ENCODE measurements at places on chromosomes 7 and 10.

- no peak for DNase-seq
Observed at GRCh38 chr10:47402641-47403301, 18.7 kb upstream of the ZNF488 start.

DNA sequence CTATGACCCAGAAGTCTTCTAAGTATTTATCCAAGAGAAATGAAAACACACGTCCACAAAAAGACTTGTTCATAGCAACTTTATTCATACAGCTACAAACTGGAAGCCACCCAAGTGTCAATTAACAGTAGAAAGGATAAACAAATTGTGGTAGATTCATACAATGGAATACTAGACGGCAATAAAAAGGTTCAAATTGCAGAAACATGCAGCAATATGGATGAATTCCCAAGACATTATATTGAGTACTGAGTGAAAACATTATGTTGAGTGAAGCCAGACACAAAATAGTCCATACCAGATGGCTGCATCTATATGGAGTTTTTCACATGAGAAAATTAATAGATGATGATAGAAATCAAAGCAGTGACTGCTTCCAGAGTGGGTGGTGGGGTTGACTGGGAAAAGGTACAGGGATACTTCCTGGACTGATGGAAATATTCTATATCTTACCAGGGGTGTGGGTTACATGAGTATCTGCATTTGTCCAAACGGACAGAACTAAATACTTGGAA lies 292.0 kb downstream of the FGFR2 start:
- no peak for DNase-seq

DNA sequence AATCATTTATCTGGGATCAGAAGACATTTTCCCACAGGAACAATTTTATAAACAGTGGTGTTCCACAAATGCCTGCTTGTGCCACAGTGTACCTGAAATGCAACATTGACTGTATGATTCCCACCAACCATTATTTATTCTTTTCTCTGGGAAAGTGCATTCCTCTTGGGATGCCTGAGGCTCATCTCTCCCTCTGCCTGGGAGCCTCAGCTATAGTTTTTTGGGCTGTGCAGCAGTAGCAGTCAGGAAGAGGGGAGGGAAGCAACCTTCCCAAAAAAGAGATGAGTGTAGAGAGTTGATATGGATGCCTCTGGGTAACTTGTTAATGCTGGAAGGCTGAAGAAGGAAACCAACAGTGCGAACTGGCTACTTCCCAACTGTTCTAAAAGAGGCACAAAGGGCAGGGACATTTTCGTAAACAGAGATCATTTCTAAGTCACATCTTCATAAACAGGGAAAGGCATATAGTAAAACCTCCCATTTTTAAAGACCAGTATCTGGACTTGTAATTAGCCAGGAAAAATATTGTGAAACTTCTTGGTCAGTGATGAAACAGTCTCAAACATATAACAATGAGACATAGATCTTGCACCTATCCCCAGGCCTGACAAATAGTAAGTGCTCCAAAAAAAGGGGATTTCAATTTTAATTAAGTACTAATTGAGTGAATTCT lies 1.4 kb upstream of the CALD1 start:
- DNase-seq: no peak

GRCh38 chr7:157434701-157435100 lies 97.9 kb downstream of the DNAJB6 start:
- no peak for DNase-seq

- no peak for DNase-seq
Observed at GRCh38 chr10:52463826-52464225, 149.7 kb downstream of the DKK1 start.

DNA sequence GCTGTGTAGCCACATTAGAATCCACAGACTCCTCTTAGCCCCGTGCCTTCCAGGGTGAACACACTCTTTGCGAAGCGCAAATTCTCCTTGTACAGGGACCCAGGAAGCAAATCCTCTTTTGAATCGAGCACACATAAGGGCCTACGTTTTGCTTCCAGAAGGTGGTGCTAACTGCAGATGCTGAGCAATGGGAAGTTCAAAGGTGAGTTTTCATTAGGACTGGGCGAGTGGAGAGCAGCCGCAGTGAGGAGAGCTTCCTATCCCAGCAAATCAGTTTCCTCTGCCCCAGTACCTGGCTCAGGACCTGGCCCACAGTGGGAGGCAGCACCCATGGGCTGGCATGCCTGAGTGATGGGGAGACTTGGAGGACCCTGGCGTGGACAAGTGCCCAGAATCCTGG lies 23.5 kb upstream of the GPR26 start:
- DNase-seq: no peak

DNA sequence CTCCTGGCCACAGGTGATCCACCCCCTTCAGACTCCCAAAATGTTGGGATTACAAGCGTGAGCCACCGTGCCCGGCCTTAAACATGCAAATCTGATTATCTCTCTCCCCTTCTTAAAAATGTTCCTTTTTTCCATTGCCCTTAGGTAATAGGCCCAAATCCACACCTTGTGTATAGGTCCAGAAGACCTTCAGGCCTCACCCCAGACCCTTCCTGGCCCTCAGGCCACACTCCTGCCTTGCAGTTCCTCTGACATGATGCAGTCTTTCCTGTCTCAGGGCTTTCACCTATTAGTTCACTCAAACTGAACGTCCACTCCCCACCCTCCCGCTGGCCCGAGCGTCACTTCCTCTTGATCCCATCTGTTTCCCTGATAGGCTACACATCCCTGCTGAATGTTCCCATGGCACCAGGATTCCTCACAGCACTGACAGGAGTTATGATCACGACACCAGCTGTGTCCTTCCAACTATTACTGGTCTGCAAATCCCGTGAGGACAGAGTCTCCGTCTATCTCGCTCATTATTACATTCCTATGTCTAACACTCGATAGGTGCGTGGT lies 46.4 kb downstream of the DENND2A start:
- DNase-seq: no peak

- DNase-seq: no peak
Observed at GRCh38 chr7:106524690-106525059, 136.3 kb downstream of the CCDC71L start.

DNA sequence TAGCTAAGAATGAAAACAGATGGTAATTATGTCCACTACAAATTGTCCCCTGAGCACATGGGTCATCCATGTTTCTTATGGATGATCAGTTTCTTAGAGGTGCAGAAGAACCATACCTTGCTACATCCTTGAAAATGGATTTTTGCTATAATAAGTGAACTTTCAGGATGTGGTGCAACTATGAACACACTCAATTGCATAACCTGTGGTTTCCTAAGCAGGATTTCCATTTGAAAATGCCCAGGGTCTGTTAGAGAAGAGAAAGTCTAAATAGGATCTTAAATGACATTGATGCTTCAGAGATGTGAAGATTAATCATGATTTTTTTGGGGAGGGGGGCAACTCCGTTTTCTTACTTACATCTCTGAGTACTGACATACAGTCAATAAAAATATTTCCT lies 39.6 kb upstream of the CACNB2 start:
- DNase-seq: no peak

DNA sequence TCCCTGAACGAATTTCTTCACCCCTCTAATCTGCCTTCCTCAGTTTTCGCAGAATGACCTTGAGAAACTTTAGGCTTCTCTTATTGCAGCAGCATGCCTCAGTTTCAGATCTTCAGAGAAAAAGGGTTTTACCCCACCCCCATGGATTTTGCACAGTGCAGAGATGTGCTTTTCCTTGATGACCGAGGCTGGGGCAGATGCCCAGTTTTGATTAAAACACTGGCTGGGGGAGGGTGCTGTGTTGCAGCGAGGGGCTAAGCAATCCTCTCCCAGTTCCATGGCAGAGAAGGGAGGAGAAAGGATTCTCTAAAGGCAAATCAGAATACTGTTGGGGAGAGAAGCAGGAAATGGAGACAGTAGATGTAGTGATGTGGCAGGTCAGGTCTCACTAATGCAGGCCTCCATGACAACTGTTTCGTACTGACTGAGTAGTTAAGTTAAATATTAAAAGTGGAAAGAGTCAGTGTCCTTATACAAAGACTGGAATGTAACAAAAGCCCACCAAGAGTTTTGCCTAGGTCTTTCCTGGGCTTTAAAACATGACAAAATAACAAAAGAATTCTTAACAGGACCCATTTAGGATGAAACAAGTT lies 50.8 kb upstream of the PDZD8 start:
- no peak for DNase-seq

DNA sequence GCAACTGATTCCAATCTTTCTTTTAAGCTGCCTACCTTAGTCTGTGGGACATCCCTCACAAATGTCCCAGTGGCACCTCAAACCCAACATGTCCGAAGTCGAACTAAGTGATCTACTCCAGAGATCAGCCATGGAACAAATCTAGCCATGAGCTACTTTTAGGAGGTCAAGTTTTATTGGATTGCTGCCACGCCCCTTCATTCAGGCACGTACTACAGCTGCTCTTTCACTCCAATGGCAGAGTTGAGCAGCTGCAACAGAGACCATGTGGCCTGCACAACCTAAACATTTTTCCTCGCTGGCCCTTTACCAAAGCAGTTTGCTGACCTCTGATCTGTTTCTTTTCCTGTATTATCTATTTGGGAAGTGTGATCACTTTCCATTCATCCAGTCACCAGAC lies 192.4 kb upstream of the CDCA7L start:
- DNase-seq: no peak

GRCh38 chr7:34841326-34841725 lies 183.3 kb downstream of the NPSR1 start:
- no peak for DNase-seq

- no peak for DNase-seq
Observed at GRCh38 chr10:133403359-133403758, 9.4 kb downstream of the MTG1 start.

GRCh38 chr10:1406967-1407945 lies 330.1 kb downstream of the ADARB2 start:
- no peak for DNase-seq

DNA sequence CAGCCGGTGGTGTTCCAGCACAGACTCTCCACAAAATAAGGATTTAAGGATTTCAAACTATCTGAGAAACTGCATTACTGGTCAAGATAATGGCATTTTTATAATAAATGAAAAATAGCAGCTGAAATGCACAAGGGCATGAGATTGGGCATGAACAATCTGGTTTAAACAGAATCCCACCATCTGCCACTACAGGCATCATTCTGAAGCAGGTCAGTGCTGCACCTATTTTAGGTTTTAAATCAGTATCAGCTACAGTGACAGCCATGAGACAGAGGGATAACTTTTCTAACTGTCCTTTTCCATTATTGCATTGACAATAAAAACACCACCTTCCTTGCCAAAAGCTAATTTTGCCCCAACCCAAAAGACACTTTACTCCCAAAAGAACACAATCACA lies 186.8 kb downstream of the ETV1 start:
- no peak for DNase-seq

GRCh38 chr10:10397906-10398305 lies 619.8 kb upstream of the CELF2 start:
- no peak for DNase-seq

DNA sequence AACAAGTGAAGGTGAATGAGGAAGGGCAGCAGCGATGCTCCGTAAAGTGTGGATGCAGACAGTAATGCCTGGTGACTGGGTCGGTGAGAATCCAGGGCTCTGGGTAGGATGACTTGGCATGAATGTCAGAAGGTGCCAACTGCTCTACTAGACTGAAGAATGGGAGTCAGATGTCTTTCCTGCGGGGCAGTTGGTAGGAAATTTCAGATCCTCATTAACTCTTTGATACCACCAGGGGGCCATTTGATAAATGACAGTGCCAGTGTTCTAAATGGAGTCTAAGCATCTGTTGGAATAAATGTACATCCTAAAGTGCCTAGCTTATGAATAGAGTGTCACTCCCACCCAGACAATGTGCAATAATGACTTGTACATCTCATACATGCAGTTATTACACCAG lies 462.0 kb downstream of the GRM8 start:
- DNase-seq: no peak

- DNase-seq: no peak
Observed at GRCh38 chr7:67794544-67794943, 797.9 kb downstream of the TYW1 start.

- no peak for DNase-seq
Observed at GRCh38 chr7:45123913-45124710, 12.6 kb upstream of the TBRG4 start.

- no peak for DNase-seq
Observed at GRCh38 chr7:131261476-131261994, 66.1 kb upstream of the MKLN1 start.

GRCh38 chr7:77822269-77822668 lies 23.7 kb downstream of the PHTF2 start:
- DNase-seq: no peak

DNA sequence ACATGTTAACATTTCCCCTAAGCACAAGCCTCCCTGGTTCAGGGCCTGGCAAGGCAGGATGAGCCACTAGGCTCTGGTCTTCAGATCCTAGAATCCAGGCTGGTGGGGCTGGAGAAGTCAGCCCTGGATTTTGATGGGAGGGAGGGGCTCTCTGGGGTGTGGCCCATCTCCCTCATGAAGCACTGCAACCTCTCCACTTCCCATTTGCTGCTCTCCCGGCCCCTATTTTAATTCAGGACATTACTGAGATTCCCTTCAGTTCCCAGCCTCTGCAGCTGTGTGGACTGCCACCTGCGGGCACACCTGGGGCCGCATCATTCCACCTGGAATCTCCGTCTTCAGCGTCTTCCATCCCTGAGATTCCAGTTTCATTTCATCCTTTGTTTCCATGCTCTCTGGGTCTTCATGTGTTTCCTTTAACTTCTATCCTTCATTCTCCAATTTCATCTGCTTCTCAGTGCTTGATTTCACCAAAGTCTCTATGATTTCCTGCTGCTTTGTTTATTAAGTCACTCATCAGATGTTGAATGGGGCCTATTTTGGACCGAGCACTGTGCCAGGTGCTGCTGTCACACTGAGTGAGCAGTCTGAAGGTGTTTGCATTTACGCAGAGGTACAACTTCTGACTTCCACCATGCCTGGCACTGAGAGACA lies 253.6 kb downstream of the WDR37 start:
- DNase-seq: no peak

DNA sequence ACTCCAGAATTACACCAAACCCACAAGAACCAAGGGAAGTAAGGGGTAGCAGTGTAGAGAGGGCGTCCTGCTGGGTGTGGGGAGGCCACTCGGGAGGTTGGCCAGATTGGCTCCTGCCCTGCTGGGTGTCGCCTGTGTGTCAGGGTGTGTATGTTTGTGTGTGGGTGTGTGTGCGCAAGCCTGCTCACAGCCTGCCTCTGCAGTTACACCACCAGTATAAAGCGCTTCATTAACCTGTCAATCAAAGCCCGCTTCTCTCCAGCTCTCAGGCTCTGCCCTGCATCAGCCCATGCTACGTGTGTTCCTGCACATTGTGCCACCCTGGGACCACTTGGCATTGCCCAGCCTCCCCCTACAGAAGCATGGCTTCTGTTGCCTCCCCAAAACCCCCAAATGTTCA lies 83.3 kb upstream of the PAX2 start:
- no peak for DNase-seq

All from NCI-H187 treated with DMSO at 0.1 percent for 48 hours (cell line).